ENCODE measurements at places on chromosomes 11 and 22.

DNA sequence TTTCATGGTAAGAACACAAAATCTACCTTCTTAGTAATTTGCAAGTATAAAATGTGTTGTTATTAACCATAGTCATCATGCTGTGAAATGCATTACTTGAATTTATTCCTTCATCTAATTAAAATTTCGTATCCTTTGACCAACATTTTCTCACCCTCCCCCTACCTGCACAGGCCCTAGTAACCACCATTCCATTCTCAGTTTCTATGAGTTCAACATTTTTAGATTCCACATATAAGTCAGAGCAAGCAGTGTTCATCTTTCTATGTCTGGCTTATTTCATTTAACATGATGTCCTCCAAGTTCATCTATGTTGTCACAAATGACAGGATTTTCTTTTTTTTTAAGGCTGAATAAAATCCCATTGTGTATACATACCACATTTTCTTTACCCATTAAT lies 43.5 kb upstream of the CCDC179 start:
- DNase-seq, result no peak

DNA sequence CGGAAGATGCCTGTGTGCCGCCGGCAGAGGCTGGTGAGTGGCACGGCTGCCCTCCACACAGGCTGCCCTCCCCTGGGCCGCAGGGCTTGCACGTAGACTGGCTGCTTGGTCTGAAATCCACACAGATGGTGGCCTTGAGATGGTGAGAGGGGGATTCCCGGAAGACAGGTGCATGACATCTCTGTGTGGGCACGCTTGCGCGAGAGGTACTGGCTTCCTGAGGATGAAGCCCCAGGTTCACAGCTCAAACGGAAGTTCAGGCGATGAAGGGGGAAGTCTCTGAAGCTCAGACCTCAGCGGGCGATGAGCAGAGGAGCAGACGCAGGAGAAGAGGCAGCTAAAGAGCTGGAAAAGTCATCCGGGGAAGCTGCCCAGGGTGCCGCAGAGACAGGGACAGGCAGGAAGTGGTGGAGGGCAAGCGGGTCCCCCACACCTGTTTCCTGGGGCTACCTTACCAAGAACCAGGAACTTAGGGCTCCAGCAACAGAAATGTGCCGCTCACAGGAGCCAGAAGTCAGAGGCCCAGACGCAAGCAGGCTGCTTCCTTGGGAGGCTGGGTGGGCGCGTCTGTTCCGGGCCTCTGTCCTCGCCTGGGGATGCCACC lies 7.2 kb downstream of the CRELD2 start:
- no peak for DNase-seq

DNA sequence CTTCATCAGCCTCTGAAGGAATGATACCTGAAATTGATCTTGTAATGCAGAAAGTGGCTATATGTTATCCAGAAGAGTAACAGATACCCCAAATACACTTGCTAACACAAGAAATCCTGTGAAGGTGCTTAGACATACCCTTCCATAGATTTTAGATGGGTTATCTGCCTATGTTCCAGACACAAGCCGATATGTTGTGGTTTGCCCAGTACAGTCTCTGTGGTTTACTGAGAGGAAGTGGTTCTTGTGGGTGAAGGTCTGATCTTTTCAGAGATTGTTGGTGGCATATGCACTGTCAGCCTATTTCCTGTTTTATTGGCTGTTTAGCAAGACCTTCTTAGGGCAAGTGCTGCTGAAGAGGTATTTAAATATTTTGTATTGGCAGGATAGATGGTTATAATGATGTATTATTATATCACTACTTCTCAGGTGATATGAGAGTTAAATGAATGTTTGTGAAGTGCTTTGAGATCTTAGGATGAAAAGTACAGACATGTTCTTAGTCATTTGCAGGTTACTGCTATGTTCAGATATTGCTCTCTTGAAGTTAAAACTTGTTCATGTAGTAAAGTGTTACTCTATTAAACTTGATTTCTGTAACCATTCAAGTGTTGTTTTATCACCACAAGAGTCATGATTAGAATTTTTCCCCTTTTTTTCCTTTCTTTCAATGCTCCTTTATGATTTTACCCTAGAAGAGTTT lies 8.2 kb downstream of the ARHGEF12 start:
- no peak for DNase-seq

GRCh38 chr11:57560146-57560545 lies 7.3 kb downstream of the UBE2L6 start:
- no peak for DNase-seq

- peak; percentile 53 for DNase-seq
Observed at GRCh38 chr11:44315947-44316658, 6.2 kb upstream of the ALX4 start.

DNA sequence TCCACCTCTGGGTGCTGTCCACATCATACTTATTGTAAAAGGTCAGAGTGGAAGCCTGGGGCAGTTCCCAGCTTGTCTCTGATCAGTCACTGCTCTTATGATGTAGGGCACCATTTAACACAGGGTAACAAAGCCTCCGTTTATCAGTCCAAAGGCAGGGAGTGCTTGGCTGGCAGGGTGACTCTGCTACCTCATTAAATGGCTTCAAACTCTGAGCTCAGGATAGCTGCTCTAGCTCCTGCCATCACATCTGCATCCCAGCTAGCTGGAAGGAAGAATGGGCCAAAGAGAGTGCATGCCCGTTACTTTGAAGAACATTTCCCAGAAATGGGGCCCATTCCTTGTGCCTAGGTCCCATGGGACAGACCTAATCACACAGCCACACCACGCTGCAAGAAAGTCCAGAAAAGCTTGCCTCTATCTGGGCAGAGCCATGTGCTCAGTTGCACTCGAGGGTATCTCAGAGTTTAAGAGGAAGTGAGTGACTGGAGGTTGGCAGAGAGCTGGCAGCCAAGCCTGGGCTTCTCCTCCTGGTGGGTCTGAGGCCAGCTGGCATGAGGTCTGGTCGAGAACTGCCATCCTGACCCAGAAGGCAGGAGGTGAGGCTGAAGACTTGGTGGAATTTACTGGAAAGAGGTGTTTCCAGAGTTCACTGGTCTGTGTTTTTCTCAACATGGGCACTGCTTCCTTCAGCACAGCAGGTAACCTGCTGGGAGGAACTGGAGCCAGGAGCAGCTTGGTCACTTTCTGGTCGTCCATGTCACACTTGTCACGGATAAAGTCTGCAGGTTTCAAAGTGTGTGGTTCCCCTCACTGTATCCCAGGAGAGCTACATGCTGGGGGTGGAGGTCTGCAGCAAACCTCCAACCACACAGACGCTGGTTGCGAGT lies 935.7 kb downstream of the BRD1 start:
- DNase-seq, result no peak

DNA sequence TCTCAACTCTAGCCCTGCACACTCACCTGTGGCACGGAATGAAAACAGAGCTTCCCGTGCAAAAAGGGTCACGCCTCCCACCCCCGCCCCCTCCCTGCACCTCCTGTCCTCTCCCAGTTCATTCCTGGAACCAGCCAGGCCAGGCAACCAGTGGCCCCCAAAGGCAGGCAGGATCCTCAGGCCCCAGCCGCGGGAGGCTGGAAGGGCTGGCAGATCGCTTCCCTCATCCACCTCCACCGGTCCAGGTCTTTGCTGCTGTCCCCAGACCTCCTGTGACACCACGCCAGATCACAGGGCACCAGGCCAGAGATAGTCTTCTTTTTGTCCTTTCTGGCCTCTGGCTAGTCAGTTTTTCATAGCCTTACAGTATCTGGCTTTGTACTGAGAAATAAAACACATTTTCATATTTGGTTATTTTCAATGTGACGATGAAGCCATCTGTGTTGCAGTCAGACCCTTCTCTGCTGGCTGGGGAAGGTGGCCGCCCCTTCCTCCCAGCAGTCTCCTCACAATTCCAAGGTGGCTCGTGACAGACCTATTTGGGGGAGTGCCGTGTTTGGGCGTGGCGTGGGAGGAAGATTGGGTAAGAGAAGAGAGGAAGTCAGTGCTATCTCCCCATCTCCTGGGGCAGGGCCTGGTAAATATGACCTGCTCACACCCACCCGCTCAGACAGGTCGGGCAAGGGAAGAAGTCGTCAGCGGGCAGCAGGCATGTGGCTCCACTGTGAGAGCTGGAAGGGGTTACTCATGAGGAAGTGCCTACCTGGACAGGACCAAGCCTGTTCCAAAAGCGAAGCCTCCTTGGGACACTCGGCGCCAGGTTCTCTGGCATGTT lies 9.1 kb downstream of the SSH3 start:
- no peak for DNase-seq

DNA sequence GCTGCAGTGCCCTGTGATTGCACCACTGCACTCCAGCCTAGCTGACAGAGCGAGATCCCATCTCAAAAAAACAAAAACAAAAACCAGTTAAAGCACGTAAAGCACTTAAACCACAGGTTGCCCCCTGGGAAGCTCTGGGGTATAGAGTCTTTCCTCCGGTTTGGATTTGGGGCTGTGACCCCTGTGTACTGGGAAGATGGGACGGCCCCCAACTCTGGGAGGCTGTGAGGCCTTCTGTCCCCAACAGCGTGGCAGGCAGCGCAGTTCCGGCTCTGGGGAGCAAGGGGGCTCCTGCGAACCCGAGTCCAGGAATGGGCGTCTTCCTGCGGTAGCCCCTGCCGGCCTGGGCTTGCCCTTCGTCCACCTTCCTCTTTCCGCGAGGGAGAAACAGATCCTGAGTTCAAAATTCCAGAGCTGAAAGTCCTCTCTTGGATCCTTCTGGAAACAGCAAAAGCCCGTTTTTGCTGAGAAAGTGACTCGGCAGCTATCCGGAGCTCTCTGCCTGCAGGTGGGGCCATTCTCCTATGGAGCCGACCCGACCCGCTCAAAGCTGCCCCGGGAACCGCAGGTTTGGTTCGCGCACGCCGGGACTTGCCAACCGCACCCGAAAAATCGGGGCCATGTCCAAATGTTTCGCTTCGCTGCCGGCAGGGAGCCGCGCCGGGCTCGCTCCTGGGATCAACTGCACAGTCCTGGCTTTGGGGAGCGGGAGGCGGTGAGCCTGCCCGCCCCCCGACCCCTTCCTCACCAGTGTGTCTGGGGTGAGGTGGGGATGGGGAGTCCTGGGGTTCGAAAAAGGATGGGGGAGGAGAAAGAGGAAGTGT lies 36.3 kb upstream of the POLA2 start:
- DNase-seq, result no peak

DNA sequence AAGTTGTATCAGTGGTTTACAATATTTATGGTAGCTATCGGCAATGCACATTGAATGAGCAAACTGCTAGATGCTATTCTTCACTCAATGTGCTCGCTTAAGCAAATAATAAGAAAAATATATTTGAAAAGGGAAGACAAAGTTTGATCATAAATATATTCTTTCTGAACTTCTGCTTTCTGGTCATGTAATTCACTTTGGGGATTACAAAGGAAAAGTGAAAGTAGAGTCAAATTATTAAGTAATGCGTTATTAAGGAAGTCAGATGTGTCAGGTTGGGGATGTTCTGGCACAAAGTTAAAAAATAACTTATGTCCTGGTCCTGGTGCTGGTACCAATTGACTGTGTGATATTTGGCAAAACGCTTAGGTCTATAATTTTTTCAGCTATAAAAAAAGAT lies 98.0 kb upstream of the TRIM77 start:
- DNase-seq, result no peak

GRCh38 chr11:69058511-69059270 lies 10.0 kb downstream of the TPCN2 start:
- no peak for DNase-seq

DNA sequence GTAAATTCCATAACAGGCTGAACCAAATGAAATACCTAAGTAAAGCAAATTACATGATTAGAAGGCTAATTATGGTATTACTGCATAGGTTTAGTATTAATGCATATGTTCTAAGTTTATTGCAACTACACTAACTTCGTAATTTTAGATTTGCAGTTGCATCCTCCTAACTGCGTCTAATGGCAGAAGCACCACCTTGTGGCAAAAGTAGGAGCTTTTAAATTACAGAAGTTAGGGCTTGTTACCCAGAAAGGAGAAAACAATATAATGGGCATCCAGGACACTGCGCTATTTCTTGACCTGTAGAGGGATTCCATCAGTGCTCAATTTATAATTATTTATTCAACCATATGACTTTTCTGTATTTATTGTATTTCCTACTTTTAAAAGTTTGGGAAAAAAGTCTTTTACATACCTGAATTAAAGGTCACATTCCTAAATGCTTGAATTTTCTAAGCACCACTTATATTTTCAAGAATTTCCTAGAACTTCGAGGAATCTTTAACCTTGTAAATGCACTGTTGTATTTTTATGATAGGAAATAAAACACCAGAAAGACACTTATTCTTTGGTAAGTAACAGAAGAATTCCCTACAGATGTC lies 16.3 kb upstream of the GPR83 start:
- DNase-seq, result no peak

- no peak for DNase-seq
Observed at GRCh38 chr22:17540481-17540880, 22.8 kb upstream of the SLC25A18 start.

DNA sequence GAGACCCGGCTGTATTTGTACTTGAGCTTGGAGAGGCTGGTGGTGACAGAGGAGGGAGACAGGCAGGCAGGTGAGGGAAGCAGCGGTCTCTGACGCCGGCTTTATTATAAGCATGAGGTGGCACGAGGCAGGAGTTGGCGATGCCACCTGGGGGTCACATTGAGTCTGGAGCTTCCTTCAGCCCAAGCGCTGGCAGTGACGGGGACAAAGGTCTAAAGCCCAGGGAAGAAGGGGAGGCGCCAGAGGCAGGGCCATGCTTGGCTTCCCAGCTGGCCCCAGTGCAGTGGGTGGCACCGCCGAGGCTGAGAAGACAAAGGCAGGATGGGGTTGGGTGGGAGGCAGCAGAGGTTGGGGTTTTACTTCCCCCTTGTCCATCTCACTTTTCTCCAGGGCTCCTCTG lies 4.5 kb downstream of the FXYD2 start:
- DNase-seq, result no peak

GRCh38 chr22:20219667-20220628 lies 48.2 kb downstream of the RTN4R start:
- DNase-seq, result no peak

DNA sequence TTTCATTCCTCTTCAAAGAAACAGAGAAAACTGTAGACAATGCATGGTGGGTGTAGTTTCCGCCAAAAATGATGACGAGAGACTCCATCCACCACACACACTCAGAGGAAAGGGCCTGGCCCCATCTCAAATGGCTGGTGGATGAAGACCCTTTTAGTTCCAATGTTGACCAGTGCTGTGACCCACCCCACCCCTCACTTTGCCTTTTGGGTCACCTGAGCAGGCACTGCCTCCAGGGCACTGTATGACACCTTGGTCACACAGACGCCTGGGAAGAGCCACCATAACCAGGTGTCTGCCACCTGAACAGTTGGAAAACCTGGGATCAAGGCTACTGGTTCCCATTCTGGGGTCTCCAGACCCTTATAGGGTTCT lies 121.3 kb downstream of the MPPED1 start:
- DNase-seq, result no peak

DNA sequence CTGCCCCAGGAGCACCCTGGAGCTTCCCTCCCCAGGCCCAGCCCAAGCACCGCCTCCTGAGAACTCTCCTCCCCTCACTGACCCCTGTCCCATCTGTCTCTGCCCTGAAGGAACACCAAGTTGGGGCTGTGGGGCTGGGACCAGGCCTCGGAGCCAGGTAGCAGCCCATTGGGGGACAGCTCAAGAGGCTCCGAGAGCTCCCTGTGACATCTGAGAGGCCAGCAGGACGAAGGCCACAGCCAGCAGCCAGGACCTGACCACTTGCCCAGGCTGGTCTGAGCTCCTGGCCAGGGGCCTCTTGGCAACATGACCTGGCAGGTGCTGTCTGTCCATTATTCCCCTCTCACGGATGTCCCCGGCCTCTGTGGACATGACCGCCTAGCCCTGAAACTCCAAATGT lies 33.7 kb downstream of the IGF2 start:
- DNase-seq, result no peak
